ENCODE measurements at places on chromosomes 6 and 20.

- DNase-seq: no peak
Measured at GRCh38 chr20:48031122-48031521, 245.8 kb upstream of the SULF2 start.

GRCh38 chr6:37005061-37005810 is at the start of gene FGD2:
FGD2 (plus strand) TSS chr6:37005655; CDS start chr6:37005818, 163 bp downstream.
- no peak for DNase-seq

GRCh38 chr6:144294016-144294415 is 8.9 kb downstream of the UTRN start:
- DNase-seq: no peak

DNA sequence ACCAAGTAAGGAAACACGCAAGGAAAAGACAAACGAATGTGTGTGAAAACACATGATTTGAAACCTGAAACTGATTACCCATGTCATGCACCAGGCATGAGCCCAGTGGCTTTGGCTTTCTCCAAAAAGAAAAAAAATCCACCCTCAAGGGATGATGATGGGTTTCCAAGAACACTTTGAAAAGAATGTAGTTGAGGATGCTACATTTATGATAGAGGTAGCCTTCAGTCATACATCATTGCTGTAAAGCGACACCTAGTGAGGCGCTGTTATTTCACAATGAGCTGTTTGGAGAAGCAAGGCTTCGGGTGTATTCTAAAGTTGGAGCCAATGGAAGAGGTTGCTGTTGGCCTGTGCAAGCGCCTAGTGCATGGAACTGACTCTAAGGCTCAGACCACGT is 124.9 kb downstream of the SCML4 start:
- no peak for DNase-seq

- no peak for DNase-seq
Measured at GRCh38 chr6:83442752-83443151, 11.9 kb upstream of the ME1 start.

GRCh38 chr6:10591422-10592160 is 70.4 kb downstream of the GCNT2 start:
- DNase-seq: no peak

- DNase-seq: no peak
Measured at GRCh38 chr6:43799551-43800297, 29.7 kb downstream of the VEGFA start.

DNA sequence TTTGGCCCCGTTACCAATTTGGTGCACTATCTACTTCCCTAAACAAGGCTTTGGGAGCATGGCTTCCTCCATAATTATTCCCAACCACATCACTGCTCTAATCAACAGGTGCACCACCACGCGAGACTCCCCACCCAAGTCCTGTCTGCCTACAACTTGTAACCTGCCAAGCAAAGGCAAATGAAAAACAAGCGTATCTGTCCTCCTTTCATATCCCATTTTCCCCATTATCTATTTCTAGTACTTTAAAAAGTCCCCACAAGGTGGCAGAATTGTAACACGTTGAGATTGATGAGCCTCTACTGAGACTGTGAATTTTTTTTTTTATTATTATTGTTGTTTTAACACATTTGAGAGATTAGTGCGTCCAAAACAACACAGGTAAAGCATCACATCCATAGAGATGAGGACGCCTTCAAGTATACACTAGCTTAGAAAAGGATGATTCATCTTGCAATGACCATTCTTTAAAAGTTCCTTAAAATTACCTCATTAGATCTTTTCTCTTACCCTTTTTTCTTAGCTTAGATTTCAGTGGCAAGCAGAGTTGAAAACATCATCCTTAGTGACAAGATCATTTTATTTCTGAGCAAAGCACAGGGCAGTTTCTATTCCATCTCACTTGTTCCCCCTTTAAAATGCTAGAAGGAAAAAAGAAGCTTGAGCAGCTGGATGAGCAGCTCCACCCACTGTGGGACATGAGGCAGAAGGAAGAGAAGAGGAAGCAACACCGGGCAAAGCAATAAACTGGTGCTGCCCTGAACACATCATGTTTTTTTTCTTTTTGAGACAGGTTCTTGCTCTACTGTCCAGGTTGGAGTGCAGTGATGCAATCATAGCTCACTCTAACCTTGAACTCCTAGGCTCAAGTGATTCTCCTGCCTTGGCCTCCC is 210.8 kb downstream of the ARHGAP18 start:
- DNase-seq: peak; percentile 39

DNA sequence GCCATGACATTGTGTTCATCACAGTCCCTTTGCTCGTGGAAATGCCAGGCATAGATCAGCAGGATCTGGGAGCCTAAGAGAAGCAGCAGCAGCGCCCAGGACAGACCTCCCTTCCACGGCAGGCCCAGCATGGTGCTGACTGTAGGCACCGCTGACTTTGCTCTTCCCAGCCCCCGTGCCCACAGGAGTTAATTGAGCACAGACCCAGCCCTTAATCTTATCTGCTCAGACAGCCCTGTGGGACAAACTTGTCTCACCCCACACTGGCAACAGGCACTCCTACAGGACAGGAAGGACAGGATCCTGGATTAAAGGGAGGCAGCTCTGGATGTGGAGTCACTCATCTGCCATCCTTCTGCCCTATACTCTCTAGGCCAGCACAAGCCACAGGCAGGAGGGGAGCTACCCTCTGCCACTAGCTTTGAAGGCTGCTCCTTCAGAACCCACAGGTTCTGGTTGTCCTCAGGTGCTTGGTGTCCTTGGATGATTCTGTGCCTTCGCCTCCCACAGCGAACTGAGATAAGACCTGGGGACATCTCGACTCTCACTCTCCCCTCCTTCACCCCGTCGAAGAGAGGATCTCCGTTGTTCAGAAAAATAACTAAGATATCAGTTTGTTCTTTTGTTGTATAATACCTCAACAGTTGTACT is at the start of gene CST9L:
TSS of gene CST9L (minus strand) at position 165 of the 651 bp plus-strand sequence. CDS start at position 131, 34 bp downstream.
- DNase-seq: no peak

DNA sequence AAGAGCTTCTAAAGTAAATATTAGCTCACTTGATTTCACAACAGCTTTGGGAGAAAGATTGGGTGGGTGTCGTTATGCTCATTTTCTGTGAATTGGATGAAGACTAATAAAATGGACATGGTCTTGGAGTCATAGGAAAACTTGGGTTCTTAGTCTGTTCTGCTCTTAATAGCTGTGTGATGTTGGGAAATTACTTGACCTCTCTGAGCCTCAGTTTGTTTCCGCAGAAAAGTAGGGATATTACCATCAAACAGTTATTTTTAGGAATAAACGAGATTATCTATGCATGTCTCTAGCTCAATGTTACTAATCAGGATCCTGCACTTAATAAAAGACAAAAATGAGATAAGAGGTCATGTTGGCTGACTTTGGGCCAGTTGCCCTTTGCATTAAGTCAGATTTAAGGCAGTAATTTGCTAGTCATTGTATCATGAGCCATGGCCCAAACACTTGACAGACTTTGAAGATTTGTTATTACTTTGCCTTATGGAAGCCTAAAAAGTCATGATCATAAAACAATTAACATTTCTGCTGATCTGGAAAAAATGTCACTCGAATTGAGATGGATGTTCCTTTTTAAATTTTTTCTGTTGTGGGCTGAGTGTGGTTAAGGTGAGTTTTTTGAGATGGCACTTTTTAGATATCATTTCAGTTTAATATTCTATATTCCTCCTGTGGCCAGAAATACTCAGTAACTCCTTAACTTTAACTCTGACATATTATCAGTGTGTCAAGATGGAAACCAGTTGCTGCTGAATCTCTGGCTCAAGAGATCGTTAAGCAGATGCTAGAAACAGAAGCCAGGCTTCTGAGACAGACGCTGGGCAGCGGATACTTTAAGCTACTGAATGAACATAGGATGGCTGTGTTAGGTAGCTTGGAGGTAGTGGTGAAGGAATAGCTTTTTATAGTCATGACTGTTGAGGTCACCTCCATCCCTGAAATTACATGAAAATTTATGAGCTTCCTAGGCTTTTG is 291.6 kb downstream of the PHF3 start:
- DNase-seq: no peak

GRCh38 chr6:46014511-46015118 is 1.0 kb downstream of the CLIC5 start:
- no peak for DNase-seq

DNA sequence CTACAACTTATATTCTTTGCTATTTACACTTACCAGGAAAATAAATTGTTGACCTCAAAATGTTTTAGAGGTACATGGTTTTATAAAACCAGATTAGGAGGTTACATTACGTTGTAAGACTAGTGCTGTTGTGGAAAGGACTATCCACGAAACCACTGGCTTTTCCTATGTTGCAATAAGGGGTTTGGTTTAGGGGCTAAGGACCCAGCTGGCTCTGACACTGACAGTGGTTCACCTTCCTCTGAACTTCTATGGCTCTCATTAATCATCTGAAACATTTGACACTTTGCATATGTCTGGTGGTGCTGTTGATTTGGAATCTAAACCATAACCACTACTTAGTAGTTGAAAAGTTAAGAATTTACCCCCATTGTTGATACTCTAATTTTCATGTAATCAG is 186.7 kb downstream of the NKAIN2 start:
- no peak for DNase-seq

DNA sequence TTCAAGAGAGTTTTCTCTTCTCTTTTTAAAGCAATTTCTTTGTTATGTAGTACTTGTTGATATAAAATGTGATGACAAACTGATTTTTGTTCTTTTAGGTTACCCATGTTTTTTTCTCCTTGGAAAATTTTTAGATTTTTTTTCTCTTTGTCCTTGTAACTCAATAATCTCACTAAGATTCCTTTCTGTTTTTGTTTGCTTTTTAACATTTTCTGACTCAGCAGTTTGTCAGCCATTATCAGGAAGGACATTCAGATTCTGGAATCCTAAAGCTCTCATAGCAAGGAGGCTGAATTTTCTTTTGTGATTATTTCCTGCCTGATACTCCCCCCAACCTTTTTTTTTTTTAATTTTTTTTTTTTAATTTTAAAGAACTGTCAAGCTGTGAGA is 75.2 kb upstream of the CITED2 start:
- DNase-seq: no peak

GRCh38 chr6:39203436-39204159 is 25.7 kb downstream of the KCNK5 start:
- no peak for DNase-seq

GRCh38 chr20:5164645-5165625 is 38.1 kb downstream of the CDS2 start:
- DNase-seq: no peak

DNA sequence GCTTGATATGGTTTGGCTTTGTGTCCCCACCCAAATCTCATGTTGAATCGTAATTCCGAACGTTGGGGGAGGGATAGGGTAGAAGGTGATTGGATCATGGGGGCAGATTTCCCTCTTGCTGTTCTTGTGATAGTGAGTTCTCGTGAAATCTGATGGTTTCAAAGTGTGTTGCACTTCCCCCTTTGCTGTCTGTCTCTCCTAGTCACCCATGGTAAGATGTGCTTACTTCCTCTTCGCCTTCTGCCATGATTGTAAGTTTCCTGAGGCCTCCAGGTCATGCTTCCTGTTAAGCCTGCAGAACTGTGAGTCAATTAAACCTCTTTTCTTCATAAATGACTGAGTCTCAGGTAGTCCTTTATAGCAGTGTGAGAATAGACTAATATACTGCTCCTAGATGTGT is 19.9 kb downstream of the PFDN4 start:
- DNase-seq: no peak

- DNase-seq: no peak
Measured at GRCh38 chr6:145187491-145188206, 547.7 kb downstream of the EPM2A start.

GRCh38 chr6:41704028-41704427 is 31.4 kb downstream of the TFEB start:
- no peak for DNase-seq

- no peak for DNase-seq
Measured at GRCh38 chr6:167564416-167565250, 239.7 kb downstream of the TTLL2 start.

DNA sequence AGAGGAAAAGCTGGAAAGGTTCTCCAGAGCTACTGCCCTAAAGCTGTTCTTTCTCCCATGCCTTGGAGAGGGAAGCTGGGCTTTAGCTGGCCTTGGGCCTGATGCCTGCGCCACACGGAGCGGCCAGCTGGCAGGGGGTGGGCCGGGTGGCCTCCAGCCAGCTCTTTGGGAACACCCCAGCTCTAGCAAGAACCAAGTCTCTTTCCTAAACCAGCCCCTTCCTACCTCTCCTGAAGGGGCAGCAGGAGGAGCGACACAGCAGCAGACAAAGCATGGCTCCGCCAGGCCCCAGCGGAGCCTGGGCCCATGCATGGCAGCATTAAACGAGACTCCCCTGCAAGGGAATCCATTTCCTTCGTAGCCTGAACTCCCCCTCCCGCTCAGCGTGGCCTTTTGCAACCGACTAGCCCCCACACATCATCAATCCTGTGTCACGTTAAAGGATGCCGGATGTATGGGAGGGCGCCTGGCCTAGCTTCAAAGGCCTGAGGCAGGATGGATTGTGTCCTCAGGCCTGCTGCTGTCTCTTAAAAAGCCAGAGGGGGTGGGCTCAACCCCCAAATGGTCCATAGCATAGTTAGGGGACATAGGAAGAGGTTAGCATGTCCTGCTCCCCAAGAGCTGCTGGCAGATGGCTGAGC is 14.0 kb downstream of the MRPS18A start:
- no peak for DNase-seq

DNA sequence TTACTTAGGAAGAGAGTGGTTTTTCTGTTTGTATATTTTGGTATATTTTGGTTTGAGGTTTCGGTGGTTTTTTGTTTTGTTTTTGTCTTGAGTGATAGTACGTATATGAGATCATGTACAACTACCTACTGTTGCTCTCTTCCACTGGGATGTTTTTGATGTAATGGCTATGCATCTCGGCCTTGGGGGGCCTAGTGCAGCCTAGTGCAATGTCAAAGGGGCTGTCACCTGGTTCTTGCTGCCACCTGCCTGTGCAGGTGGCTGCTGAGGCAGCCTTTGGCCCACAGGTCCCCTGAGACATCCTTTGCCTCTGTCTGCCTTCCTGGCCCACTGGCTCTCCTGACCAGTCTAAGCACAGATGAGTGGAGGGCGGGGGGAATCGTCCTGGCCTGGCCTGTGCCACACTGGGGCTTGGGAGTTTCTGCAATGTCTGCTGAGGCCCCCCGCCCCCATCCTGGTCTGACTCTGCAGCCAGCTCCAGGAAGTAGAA is 546.6 kb downstream of the CD83 start:
- DNase-seq: no peak

DNA sequence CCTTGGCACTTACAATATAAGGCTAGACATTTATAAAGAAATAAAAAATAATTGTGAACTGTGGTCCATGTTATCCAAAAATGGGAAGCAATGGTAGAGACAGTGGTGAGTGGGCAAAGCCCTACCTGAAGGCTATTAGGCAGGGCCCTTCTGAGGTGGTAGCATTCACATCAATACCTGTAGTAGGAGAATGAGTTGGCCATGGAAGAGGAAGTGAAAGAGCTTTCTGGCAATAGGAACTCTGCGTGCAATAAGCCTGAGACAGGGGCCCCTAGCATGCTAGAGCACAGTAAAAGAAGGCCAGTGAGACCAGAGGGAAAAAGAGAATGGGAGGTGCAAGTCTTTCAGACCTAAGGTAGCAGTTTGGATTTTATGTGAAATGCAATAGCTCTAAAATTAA is 754.5 kb downstream of the PTPRT start:
- DNase-seq: no peak

- DNase-seq: no peak
Measured at GRCh38 chr6:115838763-115839401, 221.8 kb downstream of the FRK start.

All from NCI-H1930 (cell line).